ENCODE measurements at places on chromosomes 3 and 15.

DNA sequence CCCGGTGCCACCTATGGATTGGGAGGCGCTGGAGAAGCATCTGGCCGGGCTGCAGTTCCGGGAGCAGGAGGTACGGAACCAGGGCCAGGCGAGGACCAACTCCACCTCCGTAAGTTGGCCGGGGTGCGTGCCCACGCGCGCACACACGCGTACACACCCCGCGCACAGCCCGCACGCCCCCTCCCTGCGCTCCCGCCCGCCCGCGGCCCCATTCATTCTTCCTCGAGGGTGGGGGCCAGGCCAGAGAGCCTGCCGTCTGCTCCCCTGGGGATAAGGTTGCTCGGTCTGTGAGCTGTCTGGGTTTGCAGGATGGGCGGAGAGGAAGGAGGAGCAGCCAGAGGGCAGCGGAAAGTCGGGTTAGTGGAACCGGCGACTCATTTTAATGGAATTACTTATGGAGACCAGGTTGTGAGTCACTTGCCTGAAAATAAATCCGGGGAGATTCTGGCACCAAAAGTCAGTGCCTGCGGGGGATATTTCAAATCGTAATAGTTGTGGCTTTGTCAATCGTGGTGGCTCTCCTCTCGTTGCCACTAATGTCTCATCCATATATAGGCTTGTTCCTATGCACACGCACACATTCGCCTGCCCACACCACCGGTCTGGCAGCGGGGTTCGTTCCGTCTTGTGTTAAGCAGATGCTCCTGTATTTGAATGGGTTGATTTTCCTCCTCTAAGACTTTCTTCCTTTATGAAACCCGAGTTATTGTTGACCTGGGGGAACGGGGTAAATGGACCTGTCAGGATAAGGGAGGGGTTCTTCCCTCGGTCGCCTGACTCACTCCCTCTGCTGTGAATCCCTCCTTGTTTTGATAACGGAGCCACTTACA, 223.4 kb upstream of the IL12A start:
- peak; percentile 100 for DNase-seq

- no peak for DNase-seq
Observed at GRCh38 chr3:43036621-43037423, 57.7 kb downstream of the GASK1A start.

GRCh38 chr3:129112308-129113052, 9.1 kb downstream of the RAB43 start:
- DNase-seq, result peak; percentile 52

- DNase-seq, result no peak
Observed at GRCh38 chr15:75561888-75562287, 17.2 kb downstream of the PTPN9 start.

GRCh38 chr15:65385870-65386258, 8.1 kb upstream of the IGDCC3 start:
- DNase-seq, result no peak

DNA sequence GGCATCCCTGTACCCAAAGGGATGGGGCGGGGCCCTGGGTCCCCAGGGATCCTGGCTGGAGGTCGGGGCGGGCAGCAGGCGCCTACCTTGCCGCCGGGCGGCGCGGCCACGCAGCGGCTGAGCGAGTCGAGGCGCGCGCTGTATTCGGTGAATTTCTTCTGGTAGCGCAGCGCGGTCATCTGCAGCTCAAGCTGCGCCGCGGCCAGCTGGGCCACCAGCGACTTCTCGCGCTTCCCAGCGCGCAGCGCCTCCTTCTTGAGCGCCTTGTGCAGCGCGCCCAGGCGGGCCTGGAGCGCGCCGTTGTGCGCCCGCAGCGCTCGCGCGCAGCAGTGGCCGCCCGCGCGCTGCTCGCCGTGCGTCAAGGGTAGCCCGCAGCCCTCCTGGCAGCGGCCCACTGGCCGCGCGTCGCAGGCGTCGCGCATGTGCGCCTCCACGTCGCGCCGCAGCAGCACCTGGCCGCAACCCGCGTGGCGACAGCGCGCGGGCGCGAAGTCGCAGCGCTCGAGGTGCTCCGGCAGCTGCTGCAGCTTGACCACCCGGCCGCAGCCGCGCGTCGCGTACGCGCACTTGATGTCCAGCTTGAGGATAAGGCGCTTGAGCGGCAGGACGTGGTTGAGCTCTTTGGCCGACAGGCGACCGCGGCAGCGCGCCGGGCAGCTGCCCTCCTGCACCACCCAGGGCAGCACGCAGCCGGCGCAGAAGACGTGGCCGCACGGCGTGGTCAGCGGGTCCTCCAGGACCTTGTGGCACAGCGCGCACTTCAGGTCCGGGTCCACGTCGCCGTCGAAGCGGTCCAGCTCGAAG, 522 bp downstream of the PDZRN3 start:
- peak; percentile 85 for DNase-seq

DNA sequence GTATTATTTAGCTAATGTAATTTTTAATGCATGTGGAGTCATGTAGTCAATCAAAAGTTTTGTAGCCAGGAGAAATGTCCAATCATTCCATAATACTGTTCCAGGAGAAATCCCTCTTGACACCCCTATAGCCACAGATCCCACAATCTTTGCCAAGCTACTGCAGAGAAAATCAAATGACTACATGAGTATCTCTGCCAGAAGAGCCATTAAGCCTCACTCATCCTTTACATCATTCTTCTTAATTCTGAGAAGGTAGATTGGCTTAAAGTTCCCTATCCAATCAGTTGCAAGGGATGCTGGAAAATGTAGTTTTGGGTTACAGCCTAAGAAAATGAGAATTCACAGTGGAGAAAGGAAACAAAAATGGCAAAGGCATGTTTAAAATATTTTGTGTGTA, 502.1 kb downstream of the ZBBX start:
- no peak for DNase-seq

DNA sequence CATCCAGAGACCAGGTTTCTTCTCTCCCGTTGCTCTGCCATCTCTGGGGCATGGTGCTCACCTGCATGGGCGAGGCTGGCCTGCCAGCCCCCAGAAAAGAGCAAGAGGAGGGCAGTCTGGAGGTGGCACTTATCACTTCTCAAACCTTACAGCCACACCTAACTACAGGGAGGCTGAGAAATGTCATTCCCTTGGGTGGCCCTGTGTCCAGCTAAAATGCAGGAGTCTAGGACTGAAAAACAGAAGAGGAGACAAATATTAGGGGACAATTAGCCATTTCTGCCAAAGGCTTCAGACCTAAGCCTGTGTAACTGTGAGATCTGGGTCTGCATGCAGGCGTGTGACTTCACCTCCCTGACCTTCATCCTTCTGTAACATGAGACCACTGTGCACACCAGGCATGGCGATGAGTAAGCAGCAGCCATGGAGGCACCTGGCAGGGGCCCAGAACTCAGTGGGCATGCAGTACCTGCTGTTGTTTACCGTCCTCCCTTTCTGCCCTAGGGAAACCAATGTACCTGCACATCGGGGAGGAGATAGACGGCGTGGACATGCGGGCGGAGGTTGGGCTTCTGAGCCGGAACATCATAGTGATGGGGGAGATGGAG, 83.4 kb downstream of the MESD start:
- peak; percentile 54 for DNase-seq

DNA sequence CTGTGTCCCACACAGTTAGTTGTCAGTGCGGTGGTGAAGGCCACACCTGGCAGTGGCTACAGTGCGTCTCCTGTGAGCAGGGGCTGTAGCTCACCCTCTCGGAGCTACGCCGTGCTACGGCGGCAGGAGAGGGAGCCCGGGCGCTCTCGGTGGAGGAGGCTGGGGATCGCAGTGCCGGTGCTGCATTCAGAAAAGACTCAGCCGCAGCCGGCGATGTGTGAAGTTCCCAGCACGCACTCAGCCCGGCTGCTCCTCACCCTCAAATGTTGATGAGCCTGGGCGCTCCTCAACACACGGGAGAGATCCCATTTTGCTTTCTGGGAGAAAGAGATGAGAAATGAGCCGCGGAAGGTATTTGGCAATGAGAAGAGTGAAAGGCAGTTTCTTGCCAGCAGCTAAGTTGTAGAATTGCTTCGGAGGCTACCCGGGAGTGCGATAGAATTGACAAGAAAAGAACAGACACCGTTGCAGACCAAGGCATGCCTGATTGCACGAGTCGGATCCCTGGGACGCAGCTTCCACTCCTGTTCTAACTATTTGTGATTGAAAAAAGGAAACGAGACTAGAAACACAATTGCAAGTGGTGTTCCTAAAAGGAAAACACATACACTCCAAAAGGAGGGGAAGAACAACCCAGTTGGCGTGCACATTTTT, at the start of gene UNC13C:
Gene UNC13C, plus strand, starts transcription at position 189 of the 654 bp plus-strand sequence. CDS start 34,463 bp downstream, outside the sequence.
- peak; percentile 10 for DNase-seq

- no peak for DNase-seq
Observed at GRCh38 chr3:148852271-148852992, 12.7 kb upstream of the CPA3 start.

- DNase-seq, result no peak
Observed at GRCh38 chr15:27396521-27396920, 425.5 kb downstream of the GABRG3 start.

DNA sequence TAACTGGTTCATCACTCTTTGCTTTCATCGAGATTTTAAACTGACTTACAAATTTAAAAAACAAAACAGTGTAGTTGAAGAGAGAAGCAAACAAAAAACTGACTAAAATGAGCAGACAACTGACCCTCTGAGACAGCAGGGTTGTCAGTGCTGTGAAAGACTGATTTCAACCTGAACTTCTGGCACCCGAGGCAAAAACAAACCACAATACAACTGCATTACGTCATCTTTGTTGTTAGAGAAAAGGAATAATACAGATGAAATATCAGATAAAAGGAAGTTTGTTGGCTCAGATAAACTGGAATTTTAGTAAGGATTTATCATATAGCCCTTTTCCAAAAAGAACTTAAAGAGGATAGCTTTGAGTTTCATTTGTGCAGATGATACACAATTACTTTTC, 51.1 kb downstream of the PARP15 start:
- peak; percentile 7 for DNase-seq

DNA sequence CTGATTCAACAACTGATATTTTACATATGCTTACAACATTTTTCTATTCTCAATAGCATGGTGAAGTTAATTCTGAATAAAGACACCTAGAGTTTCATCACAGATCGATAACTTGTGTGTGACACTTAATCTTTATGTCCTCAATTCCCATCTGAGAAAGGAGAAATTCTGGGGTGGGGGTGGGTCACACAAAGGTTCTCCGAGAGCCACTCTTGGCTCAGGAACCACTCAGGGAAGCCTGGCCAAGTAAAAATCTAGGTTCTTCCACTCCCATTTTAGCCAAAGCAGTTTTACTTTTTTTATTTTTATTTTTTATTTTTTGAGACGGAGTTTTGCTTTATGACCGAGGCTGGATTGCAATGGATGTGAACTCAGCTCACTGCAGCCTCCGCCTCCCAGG, 111.0 kb upstream of the TBL1XR1 start:
- DNase-seq, result no peak

DNA sequence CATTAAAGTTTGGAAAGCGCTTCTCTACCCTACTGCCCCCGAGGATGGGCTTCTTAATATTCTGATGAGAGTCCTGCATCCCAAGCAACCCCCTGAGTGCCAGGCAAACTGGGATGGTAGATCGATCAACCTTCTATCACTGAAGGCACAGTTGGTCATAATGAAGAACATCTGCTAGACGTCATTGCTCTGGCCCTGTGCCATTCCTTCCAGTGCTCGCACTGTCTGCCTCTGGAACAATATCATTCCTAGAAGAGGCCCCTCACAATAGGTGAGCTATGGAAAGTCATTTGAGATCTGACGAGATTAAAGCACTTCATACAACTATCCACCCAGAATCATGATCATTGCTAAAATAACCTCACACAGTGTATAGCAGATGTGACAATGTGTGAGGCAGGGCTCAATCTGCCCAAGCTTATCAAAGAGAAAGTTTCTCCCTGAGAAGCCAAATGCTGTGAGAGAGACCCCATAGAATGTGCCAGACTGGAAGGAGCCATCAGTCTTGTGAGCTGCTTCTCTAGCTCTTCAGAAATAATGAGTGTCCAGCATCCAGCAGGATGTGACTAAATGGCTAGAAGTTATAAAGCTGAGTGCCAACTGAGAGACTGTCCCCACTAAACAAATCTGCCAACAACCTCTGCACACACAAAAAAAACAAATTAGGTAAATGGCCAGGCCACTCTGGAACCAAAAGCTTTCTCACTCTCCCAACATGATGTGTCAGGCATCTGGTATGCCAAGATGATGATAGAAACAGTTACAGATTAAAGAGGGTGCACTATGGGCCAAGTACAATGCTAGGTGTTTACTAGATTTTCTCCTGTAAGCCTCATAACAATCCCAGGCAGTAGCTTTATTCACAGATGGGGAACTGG, 165.5 kb downstream of the NECTIN3 start:
- peak; percentile 72 for DNase-seq

DNA sequence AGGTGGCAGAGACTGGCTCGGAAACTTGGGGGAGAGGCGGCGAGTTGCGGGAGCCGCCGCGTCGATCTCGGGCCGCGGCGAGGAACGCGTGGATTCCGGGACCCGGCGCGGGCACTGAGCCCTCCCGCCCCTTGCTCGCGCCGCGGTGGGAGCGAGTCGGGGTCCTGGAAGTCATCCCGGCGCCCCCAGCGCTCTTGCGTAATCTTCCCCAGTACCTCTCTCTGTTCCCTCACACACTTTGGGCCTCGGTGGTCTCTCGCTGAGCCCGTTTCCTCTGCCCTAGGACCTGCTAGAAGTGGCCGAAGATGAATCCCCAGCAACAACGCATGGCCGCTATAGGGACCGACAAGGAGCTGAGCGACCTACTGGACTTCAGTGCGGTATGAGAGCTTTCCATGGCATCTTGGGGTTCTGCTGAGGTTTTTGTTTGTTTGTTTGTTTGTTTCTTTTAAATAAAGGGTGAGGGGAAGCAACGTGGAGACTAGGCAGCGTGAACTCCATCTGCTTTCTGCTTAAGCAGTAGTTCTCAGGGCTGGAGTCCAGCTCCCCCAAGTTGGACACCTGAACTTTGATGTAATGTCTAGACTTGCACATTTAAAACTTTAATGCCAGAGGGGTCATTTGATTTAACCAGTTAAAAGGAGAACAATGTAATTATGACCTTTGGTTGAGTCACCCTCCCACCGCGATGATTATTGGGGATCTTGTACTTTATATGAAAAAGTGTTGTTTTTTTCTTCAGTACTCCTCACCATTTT, 1.3 kb downstream of the TCF12 start:
- peak; percentile 25 for DNase-seq

GRCh38 chr3:71118436-71118835, 465.1 kb downstream of the FOXP1 start:
- no peak for DNase-seq

DNA sequence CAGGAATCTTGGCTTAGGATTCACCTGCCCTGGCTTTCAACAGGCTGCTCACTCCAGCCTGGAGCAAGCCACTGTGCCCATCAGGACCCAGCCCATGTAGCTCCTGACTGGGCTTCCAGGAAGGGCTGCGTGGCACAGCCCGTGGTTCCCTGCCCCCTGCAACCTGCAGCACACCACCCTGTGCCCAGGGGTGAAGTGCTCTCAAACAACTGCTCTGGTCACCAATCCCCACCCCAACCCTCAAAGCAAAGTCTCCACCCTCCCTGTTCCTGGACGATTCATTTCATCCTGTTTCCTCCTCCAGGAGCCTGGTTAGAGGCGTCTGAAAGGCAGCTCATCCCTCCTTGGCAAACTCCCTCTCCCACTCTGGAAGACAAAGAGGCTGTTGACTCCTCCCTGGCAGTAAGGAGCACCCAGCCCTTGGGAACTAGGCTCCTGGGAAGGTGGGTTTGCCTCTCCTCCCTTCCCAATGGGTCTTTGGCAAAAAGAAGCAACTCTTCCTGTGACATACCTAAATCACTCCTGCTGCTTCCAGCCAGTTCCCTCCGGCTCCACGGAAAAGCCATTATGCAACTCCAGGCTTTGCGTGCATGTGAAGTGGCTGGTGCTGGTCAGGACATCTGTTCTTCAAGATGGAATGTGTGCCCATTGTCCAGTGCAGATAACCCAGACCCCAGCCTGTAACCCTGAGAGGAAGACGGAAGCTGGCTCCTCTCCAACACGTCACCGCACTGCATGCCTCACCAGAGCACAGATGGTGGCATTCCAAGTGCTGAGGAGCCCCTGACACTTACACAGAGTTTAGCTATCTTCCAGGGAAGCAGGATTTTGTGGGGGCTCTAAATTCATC, 29.1 kb upstream of the VIPR1 start:
- DNase-seq, result peak; percentile 25
